Right ventricle myocardium superior (tissue), 1 donor: ENCODE measurements at places on chromosomes 2 and 18. TPM values are rescaled to one million over a fixed set of nuclear protein-coding genes. Genes with fewer than 3 reads are reported as not detected.
A peak's percentile ranks its signal among the peaks of the same experiment; 100 is the strongest.

DNA sequence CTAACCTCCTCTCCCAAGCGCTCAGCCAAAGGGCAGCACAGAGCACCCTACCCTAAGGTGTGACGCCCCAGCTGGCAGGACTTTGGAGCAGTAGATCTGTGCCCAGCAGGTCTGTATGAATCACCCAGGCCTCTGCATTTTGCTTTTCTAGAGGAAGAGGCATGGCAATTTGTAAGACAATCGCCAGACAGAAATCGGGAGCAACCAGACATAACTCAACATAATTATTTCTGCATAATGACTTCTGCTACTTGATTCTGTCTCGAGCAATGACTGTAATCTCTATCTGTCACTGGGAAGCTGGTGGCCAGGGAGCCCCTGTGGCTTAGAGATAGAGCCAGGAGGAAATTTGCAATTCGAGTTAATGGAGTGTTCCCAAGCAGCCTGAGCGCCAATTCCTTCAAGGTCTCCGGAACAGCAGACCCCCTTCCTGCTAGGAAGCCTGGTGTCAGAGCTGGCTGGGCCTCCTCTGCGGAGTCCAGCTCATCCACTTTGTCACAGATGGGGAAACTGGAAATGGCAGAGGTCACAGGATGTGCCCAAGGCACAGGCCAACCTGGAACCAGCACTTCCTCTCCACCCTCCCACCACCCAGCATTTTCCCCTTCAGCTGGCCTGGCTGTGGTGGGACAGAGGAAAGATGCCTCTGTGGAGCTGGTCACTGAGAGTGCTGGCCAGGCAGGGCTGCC lies 55.0 kb downstream of the ODC1 start:
- no peak for DNase-seq

TP53I3 gene
- total RNA-seq: 15.4 TPM

GRCh38 chr2:48449073-48449840 lies 80.7 kb upstream of the STON1 start:
- DNase-seq: no peak

GRCh38 chr2:60383401-60384143 lies 169.9 kb downstream of the BCL11A start:
- no peak for DNase-seq

ACVR1C gene
- total RNA-seq: 0.54 TPM

- DNase-seq: no peak
Measured at GRCh38 chr2:24766609-24767008, 26.6 kb downstream of the PTRHD1 start.

DNA sequence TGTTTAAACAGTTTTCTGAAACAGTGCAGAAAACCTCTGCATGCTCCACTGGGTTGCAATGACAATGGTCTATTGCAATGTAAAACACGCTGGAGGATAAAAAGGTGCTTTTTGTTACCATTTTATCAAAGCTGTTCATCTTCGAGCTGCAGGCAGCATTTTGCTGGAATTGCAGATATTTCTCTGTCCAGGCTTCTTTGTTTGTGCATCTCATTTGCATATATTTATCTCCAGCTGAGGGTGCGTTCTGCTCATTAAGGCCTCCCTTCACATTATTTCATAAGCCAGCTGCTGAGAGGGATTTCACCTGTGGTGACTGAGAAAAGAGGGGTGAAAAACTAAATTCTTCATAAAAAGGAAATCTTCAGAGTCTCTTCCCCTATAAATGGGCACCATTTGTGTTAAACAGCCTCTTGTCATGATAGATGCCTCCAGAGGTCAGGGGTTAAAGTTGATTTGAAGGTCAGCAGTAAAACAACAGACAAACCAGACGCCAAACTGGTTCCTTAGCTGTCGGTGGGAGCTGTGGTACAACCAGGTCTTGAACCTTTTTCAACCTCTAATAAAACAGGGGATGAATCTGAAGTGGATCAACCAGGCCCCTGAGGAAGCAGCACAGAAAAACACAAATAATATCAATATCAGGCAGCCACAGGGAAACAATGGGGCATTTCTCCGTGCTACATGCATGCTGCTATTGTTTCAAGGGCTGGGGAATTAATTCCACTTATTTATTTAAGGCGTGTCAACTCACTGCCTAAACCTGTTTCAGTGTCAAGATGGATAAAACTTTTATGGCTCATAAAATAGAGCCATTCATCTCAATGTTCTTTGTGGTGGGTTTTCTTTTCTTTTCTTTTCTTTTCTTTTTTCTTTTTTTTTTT lies 265.1 kb downstream of the MEIS1 start:
- DNase-seq: no peak

- no peak for DNase-seq
Measured at GRCh38 chr2:221255862-221256261, 316.2 kb downstream of the EPHA4 start.

DNA sequence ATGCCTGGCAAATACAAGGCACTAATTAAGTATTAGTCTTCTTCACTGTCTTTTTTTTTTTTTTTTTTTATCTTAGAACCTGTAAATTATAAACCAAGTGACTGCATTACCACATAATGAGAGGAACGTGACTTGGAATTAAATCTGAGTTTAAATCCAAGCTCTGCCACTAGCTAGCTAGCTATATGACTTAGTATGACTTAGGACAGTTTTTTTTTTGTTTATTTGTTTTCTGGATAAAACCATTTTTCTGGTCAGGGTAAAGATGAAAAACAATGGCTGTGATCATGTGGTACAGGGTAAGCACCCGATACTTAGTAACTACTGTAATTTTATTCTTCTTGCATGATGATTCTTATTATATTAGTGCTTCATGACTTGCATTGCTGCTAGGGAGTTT lies 191.8 kb upstream of the LRRTM1 start:
- DNase-seq: no peak

KLHL29 gene
- 0.65 TPM for total RNA-seq

FBXO36 gene
- total RNA-seq: 0.65 TPM

DNA sequence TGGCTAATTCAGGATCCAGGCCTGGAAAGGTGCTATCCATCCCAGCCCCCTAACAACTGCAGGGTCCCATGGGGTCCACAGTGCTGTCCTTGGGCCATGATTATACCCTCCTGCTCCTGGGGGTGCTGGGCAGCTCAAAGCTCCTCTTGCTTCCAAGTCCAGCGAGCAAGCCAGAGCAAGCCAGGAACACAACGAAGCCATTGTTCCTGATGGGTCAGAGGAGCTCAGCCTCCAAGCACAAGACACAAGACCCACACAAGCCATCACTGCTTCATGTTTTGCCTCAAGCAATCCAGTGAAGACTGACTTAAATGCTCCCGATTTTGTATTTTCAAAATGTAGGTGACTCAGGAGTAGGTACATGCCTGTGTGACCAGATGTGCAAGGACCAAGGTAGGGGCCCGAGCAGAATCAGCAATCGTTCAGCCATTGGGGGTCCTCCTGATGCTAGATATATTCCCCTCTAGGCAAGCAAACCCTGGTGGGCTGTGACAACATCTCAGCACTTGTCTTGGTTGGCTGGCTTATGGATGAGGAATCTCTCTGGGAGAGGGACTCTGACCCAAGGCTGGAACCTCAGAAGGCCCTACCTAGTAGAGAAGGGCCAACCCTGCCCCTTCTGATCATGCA lies 90.8 kb downstream of the EPAS1 start:
- DNase-seq: no peak

AMER3 gene
- total RNA-seq: not detected

DNA sequence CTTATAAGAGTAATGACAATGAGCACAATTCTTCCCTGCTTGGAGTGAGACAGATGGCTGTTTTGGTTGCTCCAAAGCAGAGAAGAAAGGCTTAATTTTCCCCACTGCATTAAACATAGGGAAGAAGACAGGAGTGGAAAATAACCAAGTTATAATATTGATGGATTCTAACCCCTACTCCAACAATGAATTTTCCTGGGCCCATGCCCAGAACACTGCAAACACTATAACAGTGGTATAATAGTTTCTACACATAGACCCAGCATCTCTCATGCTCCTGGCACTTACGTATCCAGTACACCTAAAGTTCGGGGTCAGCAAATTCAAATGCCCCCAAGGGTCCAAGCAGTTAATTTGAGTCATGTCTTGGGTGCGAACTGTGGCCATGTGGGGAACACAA lies 613.4 kb downstream of the PLCL1 start:
- no peak for DNase-seq

DNA sequence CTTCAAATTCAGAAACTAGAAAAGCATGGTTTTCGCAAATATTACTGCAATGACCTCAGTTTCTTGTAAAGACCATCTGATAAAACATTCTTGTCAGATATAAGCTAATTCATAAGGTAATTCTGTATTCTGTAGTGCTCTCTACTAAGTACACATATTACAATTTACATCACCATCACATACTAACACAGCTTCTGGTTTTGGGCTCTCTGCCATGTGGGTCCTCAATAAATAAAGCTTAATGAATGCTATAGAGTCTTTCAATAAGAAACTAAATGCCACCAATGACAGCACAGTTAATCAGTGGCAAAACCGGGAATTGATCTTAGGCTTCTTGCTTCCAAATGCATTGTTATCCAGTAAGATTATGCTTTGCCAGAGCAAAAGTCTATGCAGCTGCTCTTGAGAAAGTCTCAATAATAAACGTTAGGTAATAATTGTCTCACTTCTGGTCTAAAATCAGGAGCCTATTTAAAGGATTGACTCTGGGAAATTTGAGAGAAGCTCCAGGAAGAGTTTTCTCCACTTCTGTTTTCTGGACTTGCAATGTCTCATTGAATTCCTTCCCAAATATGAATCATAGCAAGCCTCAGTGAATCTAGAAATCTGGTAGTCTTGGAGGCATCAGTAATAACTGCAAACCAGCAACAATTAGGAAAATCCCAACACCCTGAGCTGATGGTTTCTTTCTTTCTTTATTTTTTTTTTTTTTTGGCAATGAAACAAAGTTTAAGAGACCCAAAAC lies 67.9 kb upstream of the RAPGEF4 start:
- no peak for DNase-seq

- DNase-seq: peak; percentile 13
Measured at GRCh38 chr2:240431661-240432424, 3.6 kb upstream of the GPC1 start.

DNA sequence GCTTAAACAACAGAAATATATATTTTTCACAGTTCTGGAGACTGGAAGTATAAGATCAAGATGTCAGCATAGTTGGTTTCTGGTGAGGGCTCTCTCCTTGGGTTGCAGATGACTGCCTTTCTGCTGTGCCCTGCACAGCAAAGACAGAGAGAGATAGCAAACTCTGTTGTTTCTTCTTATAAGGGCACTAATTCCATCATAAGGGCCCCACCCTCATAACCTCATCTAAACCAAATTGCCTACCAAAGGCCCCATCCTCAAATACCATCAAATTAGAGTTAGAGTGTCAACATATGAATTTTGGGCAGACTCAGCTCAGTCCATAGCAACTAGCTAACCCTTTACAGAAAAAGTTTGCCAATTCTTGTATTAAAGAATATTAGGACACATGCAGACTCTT lies 94.0 kb upstream of the TLK1 start:
- no peak for DNase-seq

- DNase-seq: no peak
Measured at GRCh38 chr2:134170294-134170693, 83.6 kb upstream of the MGAT5 start.

DNA sequence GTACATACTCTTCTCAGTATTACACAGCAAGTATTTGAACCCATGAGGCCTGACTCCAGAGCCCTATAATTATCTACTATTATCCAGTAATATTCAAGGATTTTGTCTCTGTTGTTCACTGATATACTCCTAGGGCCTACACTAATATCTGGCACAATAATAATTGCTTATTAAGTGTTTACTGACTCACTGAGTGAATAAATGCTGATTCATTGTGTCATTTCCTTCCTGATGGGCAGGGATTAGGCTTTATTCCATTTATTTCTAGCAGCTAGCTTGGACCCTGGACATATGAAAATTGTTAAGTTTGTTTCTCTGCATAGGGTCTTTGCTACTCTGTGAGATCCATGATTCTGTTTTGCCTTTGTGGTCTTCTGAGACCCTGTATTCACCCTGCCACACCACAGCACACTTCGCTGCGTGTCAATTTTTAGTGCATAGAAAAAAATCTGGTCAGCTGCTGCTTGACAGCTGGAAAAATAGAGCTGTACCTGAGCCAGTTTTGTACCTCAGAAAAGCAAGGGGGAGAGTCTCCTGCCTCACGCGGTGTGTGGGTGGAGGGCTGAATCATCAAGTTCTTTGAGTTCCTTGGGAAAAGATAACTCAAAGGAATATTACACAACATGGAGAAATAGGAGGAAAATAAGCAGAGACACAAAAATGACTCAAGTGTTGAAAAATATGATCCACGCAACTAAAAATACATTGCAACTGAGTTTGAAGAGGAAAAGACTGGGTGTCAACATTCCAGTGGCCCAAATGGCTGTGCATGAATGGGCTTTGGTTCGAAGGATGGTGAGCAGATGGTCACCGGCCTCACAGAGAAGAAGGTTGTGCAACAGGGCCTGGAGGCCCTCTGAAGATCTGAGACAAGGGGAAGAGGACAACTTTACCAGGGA lies 18.9 kb upstream of the DPP4 start:
- no peak for DNase-seq
